ENCODE measurements at places on chromosomes 3 and 15.

- DNase-seq: no peak
These were observed 690.6 kb downstream of the MCTP2 start for GRCh38 chr15:94921936-94922335.

- no peak for DNase-seq
These were observed 2.3 kb upstream of the DNAJB8 start for GRCh38 chr3:128468791-128469527.

DNA sequence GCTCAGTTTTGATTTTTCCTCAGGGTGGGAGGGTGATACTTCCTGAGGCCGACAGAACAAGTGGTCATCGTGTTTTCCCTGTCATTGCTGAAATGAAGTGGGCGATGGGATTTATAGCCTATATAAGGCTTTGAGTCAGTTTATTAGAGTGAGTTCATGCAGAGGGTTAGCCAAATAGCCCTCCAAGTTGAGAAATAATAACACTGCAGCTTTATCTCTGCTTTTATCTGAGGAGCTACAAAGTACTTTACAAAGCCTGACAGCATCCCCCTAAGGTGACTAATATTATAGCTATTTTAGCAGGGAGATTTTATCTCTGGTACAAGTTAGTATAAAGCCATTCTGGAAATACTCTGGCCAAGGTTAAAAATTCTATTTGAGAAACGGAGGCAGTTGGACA is 389.6 kb downstream of the MFSD1 start:
- no peak for DNase-seq

DNA sequence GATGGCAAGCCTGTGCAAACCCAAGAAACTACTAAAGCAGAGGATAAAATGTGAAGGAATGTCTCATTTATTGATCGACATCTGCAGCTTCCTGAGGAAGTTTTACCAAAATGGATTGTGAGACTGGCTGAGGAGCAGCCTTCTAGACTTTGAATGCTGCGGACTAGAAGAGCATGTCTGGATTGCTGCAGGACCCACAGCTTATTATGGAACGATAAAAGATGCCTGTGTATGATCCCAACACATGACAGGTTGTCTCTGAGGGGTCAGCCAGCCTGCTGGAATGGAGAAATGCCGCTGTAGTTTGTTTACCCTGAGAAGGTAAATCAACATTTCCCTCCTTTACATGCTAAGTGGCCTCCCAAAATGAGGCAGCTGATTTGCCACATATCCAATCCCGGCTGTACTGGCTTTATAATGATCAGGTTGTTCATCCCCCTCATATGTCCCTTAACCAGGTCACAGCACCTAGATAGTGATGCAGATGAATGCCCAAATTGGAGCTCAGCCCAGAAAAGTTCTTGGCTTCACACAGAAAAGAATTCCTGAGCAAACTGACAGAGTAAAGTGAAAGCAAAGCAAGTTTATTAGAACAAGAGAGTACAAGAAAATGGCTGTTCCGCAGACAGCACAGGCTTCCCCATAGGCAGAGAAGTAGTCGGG is 63.9 kb downstream of the IL12A start:
- DNase-seq: no peak

DNA sequence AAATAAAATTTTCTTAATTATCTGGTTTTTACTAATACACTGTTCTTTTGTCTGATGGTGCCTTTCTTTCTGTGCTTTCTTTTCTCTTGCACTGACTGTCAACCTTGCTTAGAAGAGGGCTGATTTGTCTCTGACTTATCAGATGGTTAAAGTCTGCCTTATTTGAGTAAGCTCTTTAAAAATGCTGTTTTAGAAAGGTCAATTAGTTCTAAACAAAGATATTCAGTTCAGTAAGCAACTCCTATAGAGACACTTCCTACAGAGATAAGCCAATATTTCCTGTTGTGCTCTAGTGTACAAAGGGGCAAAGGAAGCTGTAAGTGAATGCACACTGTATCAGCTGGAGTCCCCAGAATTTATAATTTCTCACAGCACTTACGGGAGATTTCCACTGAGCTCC is 153.4 kb upstream of the TSPAN3 start:
- DNase-seq: no peak
